ENCODE measurements at places on chromosomes 5 and 9. TPM values are rescaled to one million over a fixed set of nuclear protein-coding genes. Genes with fewer than 3 reads are reported as not detected.

- DNase-seq: no peak
- H3K36me3 ChIP-seq: no peaks in the 10 kb centered on the region
- no peak overlapping the region for H3K4me3 ChIP-seq
- no peaks in the 10 kb centered on the region for H3K27me3 ChIP-seq
Measured at GRCh38 chr5:132238901-132239500, 11.3 kb upstream of the P4HA2 start.

DNA sequence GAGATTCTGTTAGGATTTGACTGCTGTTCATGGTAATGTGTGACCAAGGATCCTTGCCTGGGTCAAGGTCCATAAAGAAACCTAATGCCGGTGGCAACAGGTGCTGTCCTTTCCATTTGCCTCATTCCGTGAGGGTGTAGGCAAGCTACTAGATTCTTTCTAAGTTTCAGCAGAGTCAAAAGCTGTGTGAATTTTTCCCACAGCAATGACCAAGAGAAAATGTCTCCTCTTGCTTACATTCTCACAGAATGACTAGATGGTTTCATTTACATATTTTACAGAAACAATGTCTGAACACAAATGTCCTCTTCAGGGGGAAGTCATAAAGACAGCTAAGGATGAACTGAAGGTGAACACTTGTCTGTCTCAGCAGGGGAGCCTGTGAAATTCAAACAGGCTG, 75.3 kb upstream of the SV2C start:
- DNase-seq: no peak
- H3K36me3 ChIP-seq: no peaks in the 10 kb centered on the region
- H3K27ac ChIP-seq: no peak overlapping the region
- no peak overlapping the region for H3K4me3 ChIP-seq

GRCh38 chr5:173321886-173322285, 6.3 kb downstream of the STC2 start:
- DNase-seq: no peak
- no peak overlapping the region for H3K4me3 ChIP-seq
- H3K4me1 ChIP-seq: peaks cover 83% of the 10 kb centered on the region
- H3K27ac ChIP-seq: peak overlapping the region; percentile 88
- peaks cover 10% of the 10 kb centered on the region for H3K36me3 ChIP-seq

DNA sequence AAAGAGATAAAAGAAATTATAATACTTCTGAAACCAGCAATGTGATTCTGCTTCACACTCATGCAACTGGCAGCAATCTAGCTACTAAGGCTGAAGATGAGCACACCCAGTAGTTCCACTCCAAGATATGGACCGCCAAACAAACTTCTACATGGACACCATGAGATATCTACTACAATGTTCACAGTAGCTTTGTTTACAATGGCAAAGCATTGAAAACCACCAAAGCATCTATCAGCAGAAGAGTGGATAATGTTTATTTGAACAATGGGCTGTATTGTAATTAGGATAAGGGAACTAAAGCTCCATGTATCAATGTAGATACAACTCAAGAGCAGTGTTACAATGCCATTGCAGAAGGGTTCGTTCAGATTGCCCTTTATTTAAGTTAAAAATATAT, 91.2 kb upstream of the ERBIN start:
- DNase-seq: no peak
- H3K27ac ChIP-seq: no peak overlapping the region
- H3K4me3 ChIP-seq: no peak overlapping the region
- no peaks in the 10 kb centered on the region for H3K36me3 ChIP-seq

DNA sequence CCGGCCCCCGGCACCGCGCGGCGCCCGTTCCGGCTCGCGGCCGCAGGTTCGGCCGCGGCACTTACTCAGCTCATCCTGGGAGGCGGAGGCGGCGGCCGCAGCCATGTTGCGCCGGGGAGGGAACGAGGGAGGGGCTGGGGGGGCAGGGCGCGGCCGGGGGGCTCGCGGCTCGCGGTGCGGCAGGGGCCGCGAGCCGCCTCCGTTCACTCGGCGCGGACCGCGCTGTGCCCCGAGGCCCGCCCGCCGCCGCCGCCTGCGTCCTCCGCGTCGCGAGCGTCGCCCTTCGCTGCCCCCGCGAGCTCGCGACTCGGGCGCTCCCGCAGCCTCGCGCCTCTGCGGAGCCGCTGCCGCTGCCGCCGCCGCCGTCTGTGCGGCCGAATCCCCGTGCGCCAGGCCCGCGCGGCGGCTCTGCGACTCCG, 735 bp downstream of the ECPAS start:
- peak overlapping the region; percentile 98 for H3K27ac ChIP-seq
- peaks cover 39% of the 10 kb centered on the region for H3K4me1 ChIP-seq
- peak overlapping the region; percentile 92 for H3K4me3 ChIP-seq
- no peak for DNase-seq
- no peaks in the 10 kb centered on the region for H3K27me3 ChIP-seq
- H3K36me3 ChIP-seq: no peaks in the 10 kb centered on the region

GRCh38 chr9:81069923-81070322, 619.4 kb downstream of the TLE1 start:
- no peaks in the 10 kb centered on the region for H3K27me3 ChIP-seq
- no peaks in the 10 kb centered on the region for H3K4me1 ChIP-seq
- no peaks in the 10 kb centered on the region for H3K36me3 ChIP-seq

DNA sequence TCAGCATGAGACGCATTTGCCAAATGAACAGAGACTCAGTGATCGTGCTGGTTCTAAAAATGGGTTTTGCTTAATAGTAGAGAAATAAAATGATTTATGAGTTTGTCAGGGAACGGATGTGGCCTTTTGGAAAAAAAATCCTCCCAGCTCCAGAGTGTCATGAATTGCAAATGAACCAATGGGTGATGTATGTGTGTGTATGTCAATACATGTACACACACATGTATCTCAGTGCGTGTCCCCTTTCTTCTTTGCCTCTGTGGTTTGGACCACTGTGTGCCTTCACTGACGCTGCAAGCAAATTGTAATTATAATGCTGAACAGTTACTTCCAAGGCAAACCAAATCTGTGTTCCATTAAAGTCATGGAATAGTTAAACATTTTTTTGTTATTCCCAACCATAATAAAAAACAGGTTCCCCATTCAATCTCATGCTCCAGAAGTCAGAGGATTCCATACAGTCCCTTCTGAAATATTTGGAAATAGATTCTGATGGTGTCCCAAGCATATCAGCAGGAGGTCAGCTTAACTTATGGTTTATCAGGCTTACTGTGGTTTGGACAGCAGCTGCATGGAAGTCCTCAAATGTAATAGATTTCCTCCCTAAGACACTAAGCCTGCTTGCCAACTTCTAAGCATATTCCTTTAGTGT, 630.5 kb downstream of the ACTL7B start:
- DNase-seq: no peak
- no peaks in the 10 kb centered on the region for H3K36me3 ChIP-seq
- no peaks in the 10 kb centered on the region for H3K4me1 ChIP-seq
- no peak overlapping the region for H3K27ac ChIP-seq

Gene RACK1
- total RNA-seq: 628 TPM

Gene GRIN3A
- 0.49 TPM for total RNA-seq

Gene ARAP3
- 15.2 TPM for total RNA-seq

All from left ventricle myocardium inferior (tissue), 1 donor.